ENCODE measurements at places on chromosomes 3 and 15. TPM values are rescaled to one million over a fixed set of nuclear protein-coding genes. Genes with fewer than 3 reads are reported as not detected.
A peak's percentile ranks its signal among the peaks of the same experiment; 100 is the strongest.

GRCh38 chr15:81002331-81003096 lies 1.8 kb downstream of the TLNRD1 start:
- DNase-seq = no peak

DNA sequence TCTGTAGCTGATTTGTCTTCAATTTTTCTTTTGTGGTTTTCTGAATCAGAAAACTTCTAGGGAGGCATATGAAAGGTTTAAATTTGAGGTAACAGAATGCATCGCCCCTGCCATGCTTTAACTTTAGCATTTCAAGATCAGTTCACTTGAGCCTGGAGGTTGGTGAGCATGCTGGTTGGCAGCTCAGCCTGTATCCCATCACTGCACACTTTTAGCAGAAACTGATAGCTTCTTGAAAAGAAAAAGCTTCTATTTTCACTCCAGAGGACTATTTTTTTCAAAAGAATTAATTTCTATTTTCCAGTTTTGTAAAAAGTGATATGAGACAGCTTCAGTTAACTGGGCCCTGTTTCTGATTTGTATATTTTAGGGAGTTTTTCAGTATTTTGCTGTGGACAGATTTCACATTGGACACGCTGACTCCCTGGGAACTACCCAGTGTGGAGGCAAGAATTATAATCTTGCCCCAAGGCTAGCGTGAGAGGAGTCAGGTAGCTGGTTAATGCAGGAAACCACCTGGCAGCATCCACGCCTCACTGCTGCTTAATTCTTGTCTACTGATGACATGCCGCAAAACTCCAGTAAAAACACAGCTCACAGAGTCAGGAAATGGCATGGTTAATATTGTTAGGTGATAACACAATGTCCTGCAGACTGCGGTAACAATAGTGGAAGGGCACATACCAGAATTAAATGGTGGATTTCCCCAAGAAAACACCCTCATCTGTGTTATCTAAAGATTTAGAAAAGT lies 71.4 kb downstream of the DUT start:
- no peak for DNase-seq

DNA sequence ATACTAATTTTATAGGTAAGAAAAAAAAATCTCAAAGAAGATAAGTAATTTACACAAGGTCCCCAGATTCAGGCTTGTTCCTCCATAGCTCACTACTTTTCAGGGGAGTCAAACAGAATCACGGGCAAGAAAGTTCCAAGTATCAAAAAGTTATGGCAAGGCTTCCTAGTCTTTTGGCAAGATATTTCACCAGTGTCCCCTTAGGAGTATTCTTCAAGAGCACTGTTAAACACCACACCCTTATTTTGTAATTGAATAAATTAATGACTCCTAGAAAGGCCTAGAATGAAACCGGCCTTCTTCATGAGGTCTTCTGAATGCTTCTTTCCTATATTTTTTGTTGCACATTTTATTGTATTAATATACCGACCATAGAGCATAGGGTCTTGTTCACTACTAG lies 109.7 kb downstream of the MYLK start:
- no peak for DNase-seq

GRCh38 chr3:108516881-108517280 lies 6.5 kb upstream of the MYH15 start:
- no peak for DNase-seq

- no peak for DNase-seq
These were observed 81.9 kb upstream of the ZNF280D start for GRCh38 chr15:56815247-56815646.

GRCh38 chr15:75114796-75115195 lies 86.9 kb upstream of the C15orf39 start:
- no peak for DNase-seq

GRCh38 chr3:30475038-30475808 lies 131.2 kb upstream of the TGFBR2 start:
- DNase-seq = no peak

DNA sequence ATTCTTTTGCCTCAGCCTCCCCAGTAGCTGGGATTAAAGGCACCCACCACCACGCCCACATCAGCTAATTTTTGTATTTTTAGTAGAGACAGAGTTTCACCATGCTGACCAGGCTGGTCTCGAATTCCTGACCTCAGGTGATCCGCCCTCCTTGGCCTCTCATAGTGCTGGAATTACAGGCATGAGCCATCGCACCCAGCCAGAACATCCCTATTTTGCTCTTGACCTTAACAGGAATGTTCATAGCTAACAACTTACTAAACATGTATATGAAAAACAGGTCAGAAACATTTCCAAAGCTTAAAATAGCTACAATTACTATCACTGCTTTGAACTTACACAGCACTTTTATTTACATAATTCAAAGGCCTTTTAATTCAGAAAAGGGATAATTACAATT lies 33.7 kb downstream of the UQCC5 start:
- peak; percentile 35 for DNase-seq

- no peak for DNase-seq
These were observed 18.6 kb downstream of the MAP3K13 start for GRCh38 chr3:185381320-185382058.

The STARD5 gene
- 4.6 TPM for total RNA-seq

The TRANK1 gene
- 3.4 TPM for total RNA-seq

The CNTN4 gene
- total RNA-seq = not detected

The FBN1 gene
- 109 TPM for total RNA-seq

All from LHCN-M2 (cell line).